Iris pigment epithelial cell (primary cell): ENCODE measurements at places on chromosomes 4 and X.

GRCh38 chr4:101527188-101527587, 179.9 kb upstream of the PPP3CA start:
- no peak for DNase-seq

- peak; percentile 25 for DNase-seq
These were observed 138.9 kb upstream of the INPP4B start for GRCh38 chr4:142984871-142985585.

DNA sequence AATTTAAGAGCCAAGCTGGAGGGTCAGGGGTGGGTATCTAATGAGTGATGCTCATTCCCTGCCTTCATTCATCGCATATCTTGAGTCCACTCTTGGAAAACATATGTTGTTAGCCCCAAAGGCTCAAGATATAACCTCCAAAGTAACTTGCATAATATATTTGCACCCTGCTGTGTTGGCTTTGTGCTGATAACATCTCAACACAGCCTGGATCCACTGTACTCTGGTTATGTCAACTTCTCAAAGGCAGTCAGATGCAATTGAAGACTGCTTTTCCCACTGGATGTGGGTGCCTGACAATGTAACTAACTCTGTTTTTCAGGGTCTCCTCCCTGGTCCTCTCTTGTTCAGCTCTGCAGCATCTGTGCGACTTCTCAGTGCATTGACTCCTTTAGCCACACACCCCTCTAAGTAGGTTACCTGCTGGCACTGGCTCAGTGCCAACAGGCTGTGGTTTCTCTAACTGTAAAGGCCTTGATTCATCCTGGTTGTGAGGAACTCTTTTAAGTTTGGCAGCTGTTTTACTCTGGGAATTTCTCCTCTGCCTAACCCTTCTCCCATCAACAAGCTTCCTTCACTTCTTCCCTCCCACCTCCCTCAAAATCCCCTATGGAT, 28.1 kb downstream of the SLC16A2 start:
- no peak for DNase-seq

DNA sequence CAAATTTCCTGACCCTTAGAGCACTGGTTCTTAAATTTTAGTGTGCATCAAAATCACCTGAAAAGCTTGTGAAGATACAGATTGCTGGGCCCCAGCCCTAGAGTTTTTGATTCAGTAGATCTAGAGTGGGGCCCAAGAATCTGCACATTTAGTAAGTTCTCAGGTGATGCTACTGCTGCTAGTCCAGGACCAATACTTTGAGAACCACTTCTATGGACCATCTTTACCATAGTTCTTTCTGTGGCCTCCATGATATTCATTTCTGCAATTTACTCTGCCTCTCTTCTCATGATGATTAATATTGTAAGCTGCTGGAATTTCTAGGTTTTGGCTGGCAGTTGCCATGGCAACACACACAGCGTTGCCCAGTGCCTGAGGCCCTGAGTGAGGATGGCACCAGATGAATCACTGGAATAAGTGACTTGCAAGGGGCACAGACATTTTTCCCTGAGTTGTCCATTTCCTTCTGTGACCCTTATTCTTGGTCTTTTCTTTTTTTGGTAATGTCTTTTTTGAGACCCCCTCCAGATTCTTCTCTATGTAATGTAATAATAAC, 83.6 kb downstream of the PPP1R2C start:
- DNase-seq, result no peak
